ENCODE measurements at places on chromosomes 11 and 22.
A peak's percentile ranks its signal among the peaks of the same experiment; 100 is the strongest.

DNA sequence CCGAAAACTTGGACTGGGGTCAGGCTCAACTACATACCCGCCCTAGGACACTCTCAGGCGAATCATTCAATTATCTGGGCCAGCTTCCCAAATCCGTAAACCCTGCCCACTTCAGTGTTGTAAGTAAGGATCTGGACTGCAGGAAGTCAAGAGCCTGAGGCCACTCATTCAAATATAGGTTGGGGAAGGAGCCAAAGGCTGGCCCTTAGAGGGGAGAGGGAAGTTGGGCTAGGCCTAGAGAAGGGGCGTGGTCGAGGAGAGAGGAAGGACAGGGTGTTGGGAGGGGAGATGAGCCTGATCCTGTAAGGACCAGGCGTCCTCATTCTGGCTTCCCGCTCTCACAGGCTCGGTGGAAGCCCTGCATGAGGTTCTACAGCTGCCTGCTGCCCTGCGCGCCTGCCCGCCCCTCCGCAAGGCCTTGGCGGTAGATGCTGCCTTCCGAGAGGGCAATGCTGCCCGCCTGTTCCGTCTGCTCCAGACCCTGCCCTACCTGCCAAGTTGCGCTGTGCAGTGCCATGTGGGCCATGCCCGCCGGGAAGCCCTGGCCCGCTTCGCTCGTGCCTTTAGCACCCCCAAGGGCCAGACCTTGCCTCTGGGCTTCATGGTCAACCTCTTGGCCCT, 3.0 kb downstream of the SAC3D1 start:
- peaks cover 12% of the 10 kb centered on the region for H3K36me3 ChIP-seq
- H3K27me3 ChIP-seq = peaks cover 4% of the 10 kb centered on the region
- H3K27ac ChIP-seq = peak overlapping the region; percentile 85

DNA sequence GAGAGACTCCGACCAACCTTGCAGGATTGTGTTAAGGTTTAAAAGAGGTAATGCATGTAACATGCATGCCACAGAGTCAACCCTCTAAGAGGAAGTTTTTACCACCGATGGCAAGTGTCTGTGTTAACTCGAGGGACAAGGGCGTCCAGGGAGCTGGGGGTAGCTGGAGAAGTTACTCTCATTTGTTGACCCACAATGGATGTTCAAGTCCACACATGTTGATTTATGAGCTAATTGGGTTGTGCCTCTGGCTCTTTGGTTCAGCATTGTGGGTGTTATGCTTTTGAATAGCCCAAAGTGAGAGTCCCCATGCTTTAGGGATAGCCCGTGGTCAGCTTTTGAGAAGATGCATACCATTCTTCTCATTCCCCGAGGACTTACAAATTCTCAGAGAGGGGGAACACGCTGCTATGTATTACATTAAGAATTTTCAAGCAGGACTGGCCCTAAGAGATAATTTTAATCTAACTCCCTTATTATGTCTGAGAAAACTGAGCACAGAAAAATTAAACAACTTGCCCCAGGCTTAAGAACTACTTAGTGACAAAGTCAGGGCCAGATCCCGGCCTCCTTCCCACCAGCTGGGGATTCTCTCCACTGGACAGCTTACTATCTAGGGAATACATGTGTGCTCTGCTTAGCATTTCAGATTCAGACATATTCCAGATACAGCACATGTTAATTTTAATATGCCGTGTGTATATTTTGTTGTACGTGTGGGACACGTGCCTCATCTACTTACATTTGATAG, 5.2 kb upstream of the PLET1 start:
- peaks cover 17% of the 10 kb centered on the region for H3K27me3 ChIP-seq
- H3K36me3 ChIP-seq = peaks cover 5% of the 10 kb centered on the region
- no peak for DNase-seq
- H3K4me1 ChIP-seq = peaks cover 5% of the 10 kb centered on the region
- no peak overlapping the region for H3K4me3 ChIP-seq
- no peak overlapping the region for H3K27ac ChIP-seq

DNA sequence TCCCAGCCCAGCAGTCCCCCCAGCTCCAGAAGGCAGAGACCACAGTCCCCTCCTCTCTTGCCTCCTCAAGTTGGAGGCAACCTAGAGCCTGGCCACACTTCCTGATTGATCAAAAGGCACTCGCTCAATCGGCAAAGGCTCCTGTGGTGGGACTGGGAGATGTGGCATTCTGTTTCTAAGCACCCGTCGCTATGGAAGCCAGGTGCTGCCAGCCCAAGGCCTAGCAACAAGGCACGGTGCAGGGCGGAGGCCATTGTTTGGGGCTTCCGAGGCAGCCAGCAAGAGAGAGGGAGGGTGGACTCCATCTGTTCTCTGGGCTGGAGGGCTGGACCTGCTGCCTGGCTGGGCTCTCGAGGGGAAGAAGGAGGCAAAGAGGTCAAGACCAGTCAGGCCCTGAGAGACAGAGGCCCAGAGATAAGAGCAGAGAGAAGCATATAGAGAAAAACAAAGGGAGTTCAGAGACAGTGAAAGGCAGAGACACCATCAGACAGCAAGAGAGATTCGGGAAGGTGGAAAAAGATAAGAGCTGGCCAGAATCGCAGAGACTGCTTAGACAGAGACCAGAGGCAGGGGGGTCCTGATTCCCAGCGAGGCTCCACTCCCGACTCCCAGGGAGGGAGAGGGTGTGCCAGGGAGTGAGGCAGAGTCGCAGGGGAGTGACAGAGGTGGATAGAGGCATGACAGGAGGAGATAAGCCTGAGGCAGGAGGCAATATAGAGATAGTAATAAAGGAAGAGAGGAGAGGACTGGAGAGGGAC, 21.2 kb downstream of the PDE2A start:
- H3K27me3 ChIP-seq = peaks cover 11% of the 10 kb centered on the region
- no peak for DNase-seq
- peaks cover 28% of the 10 kb centered on the region for H3K4me1 ChIP-seq
- no peak overlapping the region for H3K27ac ChIP-seq

- peaks cover 3% of the 10 kb centered on the region for H3K36me3 ChIP-seq
- H3K27ac ChIP-seq = peak overlapping the region; percentile 41
These were observed 939 bp upstream of the SH3BP1 start for GRCh38 chr22:37638391-37639069.

DNA sequence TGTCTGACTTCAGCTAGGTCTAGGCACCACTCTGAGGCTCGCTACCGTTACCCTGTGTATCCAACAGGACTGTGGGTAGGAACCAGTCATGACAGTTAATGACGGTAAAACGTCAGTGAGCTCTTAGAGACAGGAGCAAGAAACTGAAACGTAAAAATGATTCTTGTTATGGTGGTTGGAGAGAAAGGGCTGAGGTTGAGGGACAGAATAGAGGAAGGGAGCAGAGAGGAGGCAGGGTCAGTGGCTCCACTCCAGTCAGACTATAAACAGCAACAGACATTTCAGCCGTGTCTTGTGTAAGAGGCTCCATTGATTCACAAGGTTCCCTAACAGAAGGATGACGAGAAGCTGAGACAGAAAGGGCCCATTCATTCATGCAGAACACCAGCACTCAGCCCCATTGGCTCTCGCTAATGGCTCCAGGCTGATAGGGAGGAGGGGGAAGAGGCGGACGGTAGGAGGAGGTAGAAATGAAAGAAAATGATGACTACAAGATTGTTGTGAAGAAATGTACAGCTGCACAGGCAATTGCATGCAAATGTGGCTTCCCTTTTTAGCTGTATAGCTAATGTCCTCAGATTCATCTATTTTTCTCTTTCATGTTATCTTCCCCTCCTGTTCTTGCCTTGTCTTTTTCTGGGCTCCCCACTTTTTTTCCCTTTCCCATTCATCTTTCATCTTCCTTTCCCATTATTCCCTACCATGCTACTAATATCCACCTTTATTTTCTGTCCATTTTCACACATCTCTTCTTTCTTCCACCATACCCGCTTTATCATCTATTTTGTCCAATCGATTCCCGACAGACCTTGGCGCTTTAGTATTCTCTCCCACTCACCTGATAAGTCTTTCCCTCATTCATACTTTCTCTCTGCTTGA, 34.3 kb downstream of the ETS1 start:
- no peak overlapping the region for H3K4me3 ChIP-seq
- DNase-seq = no peak
- H3K27ac ChIP-seq = no peak overlapping the region
- H3K36me3 ChIP-seq = no peaks in the 10 kb centered on the region
- H3K27me3 ChIP-seq = peaks cover 47% of the 10 kb centered on the region
- H3K4me1 ChIP-seq = peaks cover 48% of the 10 kb centered on the region

DNA sequence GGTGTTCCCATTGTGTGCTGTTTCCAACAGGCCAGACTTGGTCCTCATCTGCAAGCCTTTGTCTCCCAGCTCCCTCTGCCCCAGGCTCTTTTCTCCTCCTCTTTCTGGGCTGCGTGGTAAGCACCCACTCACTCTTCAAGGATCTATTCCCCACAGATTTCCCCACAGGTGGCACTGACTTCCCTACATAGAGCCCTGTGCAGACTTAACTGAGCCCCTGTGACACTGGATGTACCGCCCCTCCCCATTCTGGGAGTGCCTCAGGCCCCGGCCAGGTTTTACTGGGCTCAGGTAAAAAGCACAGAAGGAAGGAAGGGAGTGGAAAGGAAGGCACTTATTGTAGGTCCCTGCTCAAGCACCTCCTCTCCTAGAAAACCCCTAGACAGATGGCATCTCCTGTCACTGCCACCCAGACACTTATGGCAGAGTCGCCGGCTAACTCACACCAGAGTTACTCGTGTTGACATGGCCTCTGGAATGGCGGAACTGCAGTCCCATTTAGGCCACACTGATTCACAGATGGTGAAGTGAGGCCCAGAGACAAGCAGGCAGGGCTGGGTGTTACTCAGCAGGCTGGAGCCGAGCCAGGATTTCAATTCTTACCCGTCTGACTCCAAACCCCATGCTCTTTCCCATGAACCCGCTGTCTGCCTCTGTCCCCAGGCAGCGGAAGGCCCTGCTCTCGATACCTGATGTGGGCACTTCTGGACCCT, 47.2 kb downstream of the LRRC32 start:
- no peaks in the 10 kb centered on the region for H3K36me3 ChIP-seq
- H3K27ac ChIP-seq = no peak overlapping the region
- H3K4me1 ChIP-seq = peaks cover 18% of the 10 kb centered on the region
- H3K4me3 ChIP-seq = no peak overlapping the region

- H3K4me1 ChIP-seq = no peaks in the 10 kb centered on the region
- peaks cover 9% of the 10 kb centered on the region for H3K27me3 ChIP-seq
- no peak for DNase-seq
- H3K36me3 ChIP-seq = no peaks in the 10 kb centered on the region
- H3K27ac ChIP-seq = no peak overlapping the region
These were observed 13.6 kb upstream of the MTNR1B start for GRCh38 chr11:92955860-92956259.

- peak overlapping the region; percentile 97 for H3K27ac ChIP-seq
- peaks cover 16% of the 10 kb centered on the region for H3K27me3 ChIP-seq
- DNase-seq = no peak
- H3K4me3 ChIP-seq = peak overlapping the region; percentile 47
These were observed 4.4 kb downstream of the APOL3 start for GRCh38 chr22:36156119-36156514.

GRCh38 chr11:97048481-97048880, 658.7 kb downstream of the JRKL start:
- H3K36me3 ChIP-seq = no peaks in the 10 kb centered on the region
- H3K4me3 ChIP-seq = no peak overlapping the region
- H3K4me1 ChIP-seq = no peaks in the 10 kb centered on the region
- no peak for DNase-seq

- no peak overlapping the region for H3K27ac ChIP-seq
- H3K4me3 ChIP-seq = no peak overlapping the region
- H3K4me1 ChIP-seq = peaks cover 33% of the 10 kb centered on the region
- H3K27me3 ChIP-seq = peaks cover 29% of the 10 kb centered on the region
- DNase-seq = peak; percentile 84
- no peaks in the 10 kb centered on the region for H3K36me3 ChIP-seq
These were observed 9.1 kb upstream of the CLCF1 start for GRCh38 chr11:67382276-67383136.

- H3K27ac ChIP-seq = no peak overlapping the region
- DNase-seq = no peak
- H3K36me3 ChIP-seq = no peaks in the 10 kb centered on the region
- no peak overlapping the region for H3K4me3 ChIP-seq
- H3K4me1 ChIP-seq = no peaks in the 10 kb centered on the region
- H3K27me3 ChIP-seq = peaks cover 3% of the 10 kb centered on the region
These were observed 145.5 kb upstream of the BLID start for GRCh38 chr11:122261546-122261945.

DNA sequence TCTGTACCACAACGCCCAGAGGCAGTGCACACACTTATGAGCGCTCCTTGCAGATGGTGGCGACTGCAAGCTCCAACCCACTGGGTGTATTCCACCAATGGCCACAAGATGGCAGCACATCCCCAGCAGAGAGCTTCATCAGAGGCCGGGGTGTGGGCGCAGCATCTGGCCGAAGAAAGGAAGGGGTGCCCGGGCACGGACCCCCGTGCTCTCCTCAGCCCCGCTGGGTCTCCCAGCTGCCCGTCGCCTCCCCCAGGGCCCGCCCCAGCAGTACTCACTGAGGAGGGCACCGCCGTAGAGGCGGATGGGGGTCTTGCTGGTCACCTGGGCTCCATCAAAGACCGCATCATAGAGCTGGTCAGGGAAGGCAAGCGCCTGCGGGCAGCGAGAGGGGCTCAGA, 14.2 kb downstream of the TP53I11 start:
- H3K4me1 ChIP-seq = peaks cover 21% of the 10 kb centered on the region
- no peak overlapping the region for H3K27ac ChIP-seq

DNA sequence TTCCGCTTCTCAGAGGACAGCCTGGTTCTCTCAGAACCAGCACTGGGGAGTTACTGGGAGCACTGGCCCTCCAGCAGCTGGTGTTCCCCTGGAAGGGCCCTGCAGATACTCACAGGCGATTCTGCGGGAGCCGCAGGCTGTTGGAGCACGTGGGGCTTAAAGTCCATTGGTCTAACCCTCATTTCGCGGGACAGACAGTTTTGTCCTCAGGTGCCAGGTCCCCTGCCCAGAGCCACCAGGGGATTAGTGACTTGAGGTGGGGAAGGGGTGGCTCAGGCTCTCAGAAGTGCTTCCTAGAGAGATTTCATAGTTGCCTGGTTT, 53.9 kb downstream of the CACNA1I start:
- H3K4me1 ChIP-seq = peaks cover 30% of the 10 kb centered on the region
- H3K27ac ChIP-seq = no peak overlapping the region
- DNase-seq = no peak
- H3K36me3 ChIP-seq = no peaks in the 10 kb centered on the region
- no peak overlapping the region for H3K4me3 ChIP-seq
- H3K27me3 ChIP-seq = peaks cover 12% of the 10 kb centered on the region

DNA sequence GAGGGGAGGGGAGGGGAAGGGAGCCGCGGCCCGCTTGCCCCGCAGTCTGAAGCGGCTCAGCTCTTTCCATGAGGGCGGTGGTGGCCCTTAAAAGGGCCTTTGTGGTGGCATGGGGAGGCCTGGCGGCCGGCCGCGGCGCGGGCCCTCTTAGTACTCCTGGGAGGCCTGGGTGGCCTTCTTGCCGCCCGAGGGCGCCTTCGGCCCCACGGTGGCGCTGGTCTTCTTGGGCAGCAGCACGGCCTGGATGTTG, 6.9 kb downstream of the DPAGT1 start:
- peaks cover 43% of the 10 kb centered on the region for H3K36me3 ChIP-seq
- peak; percentile 67 for DNase-seq
- peak overlapping the region; percentile 91 for H3K4me3 ChIP-seq

GRCh38 chr11:118277312-118277711, 13.2 kb upstream of the MPZL2 start:
- H3K27ac ChIP-seq = no peak overlapping the region
- no peak for DNase-seq
- H3K4me1 ChIP-seq = no peaks in the 10 kb centered on the region
- no peak overlapping the region for H3K4me3 ChIP-seq

- peaks cover 18% of the 10 kb centered on the region for H3K36me3 ChIP-seq
- H3K4me1 ChIP-seq = peaks cover 41% of the 10 kb centered on the region
- H3K27ac ChIP-seq = peak overlapping the region; percentile 84
- no peak overlapping the region for H3K4me3 ChIP-seq
These were observed 377.0 kb downstream of the ETS1 start for GRCh38 chr11:128210148-128210940.
